ENCODE measurements at places on chromosomes 11 and 22.
A peak's percentile ranks its signal among the peaks of the same experiment; 100 is the strongest.

DNA sequence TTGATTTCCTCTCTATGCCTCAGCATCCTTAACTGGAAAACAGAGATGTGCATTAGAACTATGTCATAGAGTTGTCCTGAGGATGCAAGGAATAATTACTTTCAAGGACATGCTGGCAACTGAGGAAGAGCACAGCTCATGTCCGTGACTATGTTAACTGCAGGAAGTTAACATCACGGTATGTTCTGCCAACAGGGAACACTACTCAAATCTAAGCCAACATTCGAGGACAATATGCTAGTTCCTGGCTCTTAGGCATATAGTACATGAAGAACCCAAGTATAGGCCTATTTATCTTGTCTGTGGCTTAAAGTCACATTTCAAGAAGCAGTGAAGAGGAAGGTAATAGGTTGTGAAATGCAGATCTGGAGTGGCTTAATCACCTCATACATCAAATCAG is 1032.6 kb downstream of the OPCML start:
- DNase-seq, result no peak

DNA sequence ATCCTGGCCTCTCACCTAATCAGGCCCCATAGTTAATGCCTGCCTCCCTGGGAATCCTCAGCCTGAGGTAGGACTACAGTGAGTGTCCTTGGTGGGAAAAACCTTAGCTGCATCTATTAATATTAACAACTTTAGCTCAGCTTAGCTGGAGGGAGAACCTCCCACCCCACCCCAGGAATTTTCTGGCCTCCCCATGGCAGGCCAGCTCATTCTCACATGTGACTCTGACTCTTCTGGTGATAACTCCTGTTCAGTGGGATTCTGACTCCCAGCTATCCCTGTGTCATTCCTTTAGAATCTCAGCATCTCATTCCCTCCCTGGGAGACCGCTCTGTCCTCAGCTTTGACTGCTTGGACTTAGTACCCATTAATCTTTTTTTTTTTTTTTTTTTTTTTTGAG is 14.5 kb downstream of the ART5 start:
- DNase-seq, result no peak

DNA sequence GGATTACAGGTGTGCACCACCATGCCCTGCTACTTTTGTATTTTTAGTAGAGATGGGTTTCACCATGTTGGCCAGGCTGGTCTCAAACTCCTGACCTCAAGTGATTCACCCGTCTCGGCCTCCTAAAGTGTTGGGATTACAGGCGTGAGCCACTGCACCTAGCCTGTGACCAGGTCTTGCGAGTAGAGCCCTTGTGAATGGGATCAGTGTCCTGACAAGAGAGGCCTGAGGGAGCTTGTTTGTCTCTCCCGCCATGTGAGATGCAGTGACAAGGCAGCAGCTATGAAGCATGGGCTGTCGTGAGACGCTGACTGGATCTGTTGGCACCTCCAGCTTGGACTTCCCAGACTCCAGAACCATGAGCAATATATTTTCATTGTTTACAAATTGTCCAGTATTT is 69.3 kb downstream of the LRRC32 start:
- peak; percentile 0 for DNase-seq

DNA sequence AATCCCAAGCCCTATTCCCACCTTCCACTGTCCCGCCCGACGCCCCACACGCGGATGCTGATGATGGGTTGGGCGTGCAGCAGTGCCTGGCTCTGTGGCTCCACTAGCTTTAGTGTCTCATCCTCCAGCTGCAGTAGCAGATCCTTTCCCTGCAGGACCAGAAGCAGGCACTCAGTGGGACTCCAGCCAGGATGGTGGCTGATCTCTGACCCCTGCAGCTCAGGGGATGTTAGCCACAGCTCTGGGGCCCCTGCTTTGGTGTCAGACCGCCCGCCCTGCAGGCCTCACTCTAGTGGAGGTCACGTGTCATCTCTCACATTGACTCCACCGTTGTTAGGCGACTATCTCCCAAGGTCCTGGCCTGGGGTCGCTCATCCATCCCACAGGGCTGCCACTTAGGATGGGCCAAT is 11.8 kb downstream of the SMPD1 start:
- no peak for DNase-seq

DNA sequence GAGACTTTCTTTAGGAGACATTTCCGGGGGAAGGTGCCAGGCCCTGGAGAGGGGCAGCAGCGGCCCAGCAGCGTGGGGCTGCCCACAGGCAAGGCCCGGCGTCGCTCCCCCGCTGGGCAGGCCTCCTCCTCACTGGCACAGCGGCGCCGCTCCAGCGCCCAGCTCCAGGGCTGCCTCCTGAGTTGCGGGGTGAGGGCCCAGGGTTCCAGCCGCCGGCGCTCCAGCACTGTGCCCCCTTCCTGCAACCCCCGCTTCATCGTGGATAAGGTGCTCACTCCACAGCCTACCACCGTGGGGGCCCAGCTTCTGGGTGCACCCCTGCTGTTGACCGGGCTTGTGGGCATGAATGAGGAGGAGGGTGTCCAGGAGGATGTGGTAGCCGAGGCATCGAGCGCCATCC is 15.2 kb upstream of the MDK start:
- DNase-seq, result no peak

DNA sequence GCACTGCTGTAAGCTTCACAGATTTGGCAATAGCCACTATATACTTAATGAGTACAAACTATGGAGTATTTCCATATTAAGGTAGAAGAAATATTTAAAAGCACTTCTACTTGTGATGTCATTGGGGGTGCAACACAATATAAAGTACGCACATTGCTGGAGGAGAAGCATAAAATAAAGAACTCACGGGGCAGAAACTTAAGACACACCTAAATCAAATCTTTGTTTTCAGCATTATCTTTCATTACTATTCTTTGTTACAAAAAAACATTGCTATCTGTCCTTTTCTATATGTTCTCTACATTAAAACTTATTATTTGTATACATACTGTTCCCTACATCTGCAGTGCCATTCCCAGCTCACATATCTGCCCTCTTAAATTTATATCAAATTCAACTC is 93.3 kb upstream of the VPREB1 start:
- DNase-seq, result no peak

DNA sequence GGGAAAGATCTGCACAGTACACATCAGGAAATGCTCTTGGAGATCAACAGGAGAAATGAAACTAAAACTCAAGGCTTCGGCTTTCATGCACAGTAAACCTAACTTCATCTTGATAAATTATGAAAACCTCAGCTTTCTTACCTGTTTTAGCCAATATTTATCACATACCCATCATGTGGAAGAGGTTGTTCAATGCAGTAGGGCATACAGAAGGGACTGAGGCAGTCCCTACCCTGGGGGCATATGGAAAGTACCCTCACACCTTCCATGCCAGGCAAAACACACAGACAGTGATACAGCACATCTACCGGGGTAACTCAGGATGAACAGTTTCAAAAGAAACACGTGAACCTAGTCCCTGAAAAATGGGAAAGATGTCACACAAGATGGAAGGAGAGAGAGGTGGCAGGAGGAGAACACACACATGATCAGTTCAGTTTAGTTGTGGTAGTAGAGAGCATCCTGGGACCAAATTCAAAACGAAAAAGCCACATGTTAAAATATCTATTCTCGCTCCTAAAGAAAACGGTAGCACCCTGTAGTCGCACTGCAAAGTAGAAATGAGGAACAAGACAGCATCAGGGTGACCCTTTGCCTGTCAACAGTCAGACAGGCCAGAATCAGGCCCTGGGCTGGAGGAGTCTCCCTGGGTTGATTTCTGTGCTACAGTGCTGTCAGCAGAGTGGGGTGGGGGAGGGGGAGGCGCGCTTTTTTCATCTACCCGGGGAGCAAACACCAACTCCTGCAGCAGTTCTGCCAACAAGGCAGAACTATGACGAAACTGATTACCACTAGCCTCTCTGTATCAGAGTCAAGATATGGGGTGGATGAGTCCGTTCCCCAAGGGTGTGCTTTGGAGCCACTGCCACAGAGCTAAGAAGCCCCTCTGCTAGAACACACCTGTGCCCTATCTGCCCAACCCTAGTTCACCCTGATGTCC is 1.3 kb downstream of the HIRA start:
- DNase-seq, result peak; percentile 15

GRCh38 chr22:21651521-21652009 is 9.5 kb downstream of the SDF2L1 start:
- no peak for DNase-seq

DNA sequence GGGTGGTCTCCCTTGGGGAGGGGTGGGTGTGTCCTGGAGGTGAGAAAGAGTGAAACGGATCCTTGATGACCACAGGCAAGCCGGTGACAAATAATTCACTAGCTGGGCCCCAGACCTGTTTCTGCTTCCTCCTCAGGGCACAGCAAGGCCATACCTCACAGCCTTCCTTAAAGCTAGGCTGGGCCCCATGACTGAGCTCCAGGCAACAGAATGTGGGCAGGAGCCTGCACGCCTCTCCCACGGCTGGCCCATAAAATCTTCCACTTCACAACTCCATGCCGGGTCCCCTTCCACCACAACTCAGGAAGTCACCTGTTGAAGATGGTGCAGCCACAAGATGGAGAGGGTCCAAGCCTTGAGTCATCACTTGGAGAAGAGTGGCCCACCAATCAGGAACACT is 23.9 kb downstream of the SLC22A12 start:
- no peak for DNase-seq

DNA sequence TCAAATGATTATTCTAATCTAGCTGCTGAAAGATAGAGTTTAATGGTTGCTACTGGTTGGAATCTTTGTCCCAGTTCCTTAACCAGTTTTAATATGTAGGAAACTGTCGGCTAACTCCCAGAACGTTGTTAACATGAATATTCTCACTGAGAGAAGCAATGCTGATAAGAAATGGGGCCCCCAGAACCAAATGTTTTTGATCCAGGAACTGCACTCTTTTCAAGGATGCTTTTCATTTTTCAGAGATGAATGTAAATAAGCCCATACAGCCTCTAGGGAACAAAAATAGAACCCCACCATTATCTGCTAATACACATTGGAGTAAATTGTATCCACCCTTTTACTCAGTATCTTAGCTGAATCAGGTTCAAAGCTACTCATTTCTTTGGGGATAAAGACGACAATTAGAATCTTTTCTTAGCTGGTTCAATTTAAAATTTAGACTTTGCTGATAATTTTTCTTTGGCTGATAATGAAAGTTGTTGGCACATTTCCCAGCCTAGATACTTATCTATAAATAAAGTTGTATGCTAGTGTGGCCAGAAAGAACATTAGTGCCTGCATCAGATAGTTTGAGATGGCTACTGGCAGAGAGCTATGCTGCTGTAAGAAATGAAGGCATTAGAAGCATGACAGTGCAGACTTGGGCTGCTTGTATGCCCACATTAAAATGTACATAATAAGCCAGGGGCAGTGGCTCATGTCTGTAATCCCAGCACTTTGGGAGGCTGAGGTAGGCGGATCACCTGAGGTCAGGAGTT is 323.3 kb upstream of the PDGFD start:
- no peak for DNase-seq

GRCh38 chr11:10350334-10350733 is 45.5 kb downstream of the ADM start:
- no peak for DNase-seq

DNA sequence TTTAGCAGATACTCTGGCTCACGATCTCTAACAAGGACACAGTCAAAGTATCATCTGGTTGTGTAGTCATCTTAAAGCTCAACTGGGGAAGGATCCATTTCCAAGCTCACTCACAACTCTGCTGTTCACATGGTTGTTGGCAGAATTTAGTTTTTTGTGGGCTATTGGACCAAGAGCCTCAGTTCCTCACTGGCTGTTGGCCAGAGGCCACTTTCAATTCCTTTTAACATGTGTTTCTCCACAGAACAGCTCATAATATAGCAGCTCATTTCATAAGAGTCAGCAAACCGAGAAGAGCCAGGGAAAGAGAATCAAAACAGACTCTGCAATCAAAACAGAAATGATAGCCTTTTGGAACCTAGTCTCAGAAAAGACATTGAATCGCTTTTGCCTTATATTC is 22.6 kb downstream of the IZUMO1R start:
- DNase-seq, result no peak

- DNase-seq, result no peak
These were observed 3.2 kb upstream of the SYT8 start for GRCh38 chr11:1831338-1832210.

GRCh38 chr11:113234888-113235287 is 79.5 kb upstream of the TTC12 start:
- DNase-seq, result no peak

GRCh38 chr11:98701541-98701940 is 319.2 kb upstream of the CNTN5 start:
- no peak for DNase-seq

- DNase-seq, result peak; percentile 14
These were observed 15.2 kb upstream of the TH start for GRCh38 chr11:2186669-2187279.

DNA sequence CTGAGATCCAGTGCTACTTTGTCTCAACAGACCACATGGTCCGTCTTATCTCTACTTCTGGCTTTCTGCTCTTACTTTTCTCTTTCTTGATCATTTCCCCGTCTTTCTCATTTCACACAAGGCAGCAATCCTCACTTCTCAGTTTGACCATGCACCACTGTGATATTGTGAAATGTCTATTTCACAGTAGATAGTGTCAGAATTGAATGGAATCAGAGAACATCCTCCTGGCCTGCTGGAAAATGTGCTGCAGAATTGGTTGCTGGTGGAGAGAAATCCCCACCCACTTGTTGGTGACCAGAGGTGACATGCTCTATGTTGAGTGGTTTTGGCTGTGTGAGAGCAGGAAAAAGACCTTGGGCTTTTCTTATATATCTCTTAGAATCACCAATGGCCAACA is 57.8 kb upstream of the RCN1 start:
- no peak for DNase-seq

DNA sequence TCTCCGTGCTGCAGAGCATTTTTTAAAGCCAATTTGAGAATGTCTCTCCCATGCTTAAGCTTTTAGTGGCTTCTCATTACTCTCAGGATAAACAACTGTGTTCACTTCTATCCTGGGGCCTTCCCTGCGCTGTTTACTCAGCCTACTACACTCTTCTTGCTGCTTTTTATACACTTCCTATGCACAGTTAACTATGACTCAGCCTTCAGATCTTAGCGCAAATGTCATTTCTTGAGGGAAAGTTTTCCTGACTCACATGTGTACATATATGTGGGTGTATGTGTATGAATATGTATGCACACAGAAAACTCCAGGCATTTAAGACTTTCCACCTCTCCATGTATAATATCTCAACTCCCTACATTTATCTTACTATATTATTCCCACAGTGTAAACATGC is 9.8 kb downstream of the THAP12 start:
- no peak for DNase-seq

Measured in activated CD4-positive, alpha-beta T cell treated with anti-CD3 and anti-CD28 coated beads for 1 hour (primary cell).